Stimulated activated CD4-positive, alpha-beta T cell treated with anti-CD3 and anti-CD28 coated beads, TNF-alpha, amount 100 ng/mL, for 24 hours (primary cell): ENCODE measurements at places on chromosomes 6 and 20.

- DNase-seq = no peak
Observed at GRCh38 chr6:33909737-33910136, 105.9 kb upstream of the MLN start.

DNA sequence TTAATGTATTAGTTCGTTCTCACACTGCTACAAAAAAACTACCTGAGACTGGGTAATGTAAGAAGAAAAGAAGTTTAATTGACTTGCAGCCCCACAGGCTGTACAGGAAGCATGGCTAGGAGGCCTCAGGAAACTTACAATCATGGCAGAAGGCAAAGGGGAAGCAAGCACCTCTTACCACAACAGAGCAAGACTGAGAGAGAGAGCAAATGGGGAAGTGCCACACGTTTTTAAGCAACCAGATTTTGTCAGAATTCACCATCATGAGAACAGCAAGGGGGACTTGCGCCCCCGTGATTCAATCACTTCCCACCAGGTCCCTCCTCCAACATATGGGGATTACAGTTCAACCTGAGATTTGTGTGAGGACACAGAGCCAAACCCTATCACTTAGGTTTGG, 70.8 kb upstream of the SRSF6 start:
- no peak for DNase-seq

GRCh38 chr6:41655646-41656001, 17.4 kb downstream of the MDFI start:
- no peak for DNase-seq

GRCh38 chr6:162922563-162923166, 194.9 kb downstream of the PACRG start:
- DNase-seq = no peak

DNA sequence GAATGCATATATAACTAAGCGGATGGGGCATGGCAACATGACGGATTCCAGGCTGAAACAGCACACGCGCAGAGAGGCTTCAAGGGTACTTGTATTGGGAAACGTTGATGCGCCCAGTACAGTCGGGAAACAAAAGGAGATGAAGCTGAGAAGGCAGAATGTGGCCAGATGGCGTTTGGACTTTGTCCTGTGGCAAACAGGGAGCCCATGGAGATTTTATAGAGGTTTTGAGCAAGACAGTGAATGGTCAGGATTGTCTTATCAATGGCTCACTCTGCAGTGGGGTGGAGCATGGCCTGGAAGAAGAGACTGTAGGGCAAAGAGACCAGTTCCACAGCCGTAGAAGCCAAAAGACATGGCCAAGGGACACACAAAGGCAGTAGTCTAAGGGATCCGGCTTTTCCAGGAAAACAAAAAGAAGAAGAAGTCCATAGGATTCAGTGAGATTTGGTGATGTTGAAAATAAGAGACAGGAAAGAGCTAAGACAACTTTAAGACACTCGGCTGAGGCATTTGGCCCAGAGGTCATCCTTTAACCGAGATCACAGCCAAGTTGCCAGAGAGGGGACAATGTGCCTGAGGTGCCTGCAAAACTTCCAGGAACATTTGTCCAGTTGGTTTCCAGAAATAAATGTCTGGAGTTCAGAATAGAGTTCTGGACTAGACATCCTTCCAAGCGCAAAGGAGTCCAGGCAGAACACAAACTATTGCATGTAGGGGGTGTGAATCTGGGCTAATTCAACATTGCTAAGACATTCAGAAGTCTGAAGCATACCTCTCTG, 123.0 kb upstream of the RREB1 start:
- no peak for DNase-seq

DNA sequence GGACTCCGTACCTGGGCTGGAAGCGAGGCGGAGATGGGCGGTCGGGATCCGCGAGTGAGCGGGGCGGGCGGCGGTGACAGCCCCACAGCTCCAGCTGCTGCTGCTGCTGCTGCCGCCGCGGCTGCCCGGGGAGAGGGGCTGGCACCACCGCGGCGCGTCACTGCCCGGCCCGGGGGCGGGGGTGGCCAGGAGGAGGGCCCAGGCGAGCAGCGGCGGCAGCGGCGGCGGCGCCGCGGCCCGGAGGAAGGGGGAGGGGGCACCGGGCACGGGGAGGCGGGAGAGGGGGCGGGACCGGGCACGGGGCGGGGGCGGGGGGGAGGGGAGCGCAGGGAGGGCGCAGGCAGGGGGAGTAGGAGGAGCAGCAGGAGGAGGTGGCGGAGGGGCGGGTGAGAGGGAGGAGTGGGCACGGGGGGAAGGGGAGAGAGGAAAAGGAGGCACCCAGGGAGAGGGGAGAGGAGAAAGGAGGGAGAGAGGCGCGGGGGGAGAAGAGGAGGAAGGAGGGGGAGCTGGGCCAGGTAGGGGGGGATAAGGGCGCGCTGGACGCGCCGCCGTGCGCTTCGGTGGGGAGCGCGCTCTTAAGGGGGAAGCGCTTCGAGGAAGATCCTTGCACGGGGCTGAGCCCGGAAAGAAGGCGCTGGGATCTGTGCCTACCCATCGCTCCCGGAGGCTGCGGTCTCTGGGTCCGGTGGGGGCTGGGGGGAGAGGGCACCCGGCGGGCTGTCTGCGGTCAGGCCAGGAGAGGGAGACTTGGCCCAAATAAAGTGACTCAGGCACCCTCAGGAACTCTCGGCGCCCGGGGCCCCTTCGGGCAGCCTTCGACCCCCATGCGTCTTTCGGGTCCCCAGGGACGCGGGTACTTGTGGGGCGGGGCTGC, 101.5 kb downstream of the NOL4L start:
- DNase-seq = peak; percentile 57

GRCh38 chr6:5701174-5701573, 305.6 kb downstream of the NRN1 start:
- DNase-seq = no peak

GRCh38 chr6:29451471-29452193, 5.2 kb downstream of the OR11A1 start:
- no peak for DNase-seq

GRCh38 chr6:2969549-2969948, 1.8 kb downstream of the SERPINB6 start:
- no peak for DNase-seq

GRCh38 chr6:100057941-100058340, 63.9 kb upstream of the MCHR2 start:
- DNase-seq = no peak

GRCh38 chr6:7848229-7848628, 62.4 kb downstream of the TXNDC5 start:
- no peak for DNase-seq

DNA sequence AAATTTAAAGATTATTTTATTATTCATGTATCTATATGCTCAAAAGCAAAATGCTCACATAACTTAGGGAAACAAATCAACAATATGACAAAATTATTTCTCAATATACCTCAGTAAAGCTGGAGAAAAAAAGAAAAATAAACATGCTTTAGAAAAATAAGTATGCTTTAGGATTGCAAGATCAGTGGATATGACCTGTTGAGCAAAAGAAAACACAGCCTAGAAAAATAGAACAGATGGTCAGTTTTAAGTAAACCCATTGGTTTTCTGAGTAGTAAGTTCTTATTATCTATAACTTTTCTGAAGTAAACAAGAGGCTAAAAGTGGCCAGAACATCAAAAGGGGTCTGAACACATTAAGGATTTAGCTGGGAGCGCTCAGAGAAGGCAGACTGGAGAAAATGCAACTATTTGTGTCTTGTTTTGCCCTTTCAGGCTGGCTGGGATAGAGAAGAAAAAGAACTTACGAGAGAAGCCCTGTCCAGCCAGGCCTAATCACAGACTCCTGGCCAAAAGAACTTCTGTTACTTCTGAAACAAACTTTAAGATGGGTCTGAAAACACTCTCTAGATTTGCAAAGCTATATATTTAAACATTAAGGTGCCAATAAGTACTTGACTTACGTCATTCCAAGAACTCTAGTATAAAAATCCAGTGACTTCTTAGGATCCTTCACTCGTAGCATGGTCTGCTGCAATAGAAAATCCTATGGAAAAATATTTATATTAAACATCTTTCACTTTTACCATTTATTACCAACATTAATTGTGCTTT, 16.5 kb downstream of the GLO1 start:
- no peak for DNase-seq

DNA sequence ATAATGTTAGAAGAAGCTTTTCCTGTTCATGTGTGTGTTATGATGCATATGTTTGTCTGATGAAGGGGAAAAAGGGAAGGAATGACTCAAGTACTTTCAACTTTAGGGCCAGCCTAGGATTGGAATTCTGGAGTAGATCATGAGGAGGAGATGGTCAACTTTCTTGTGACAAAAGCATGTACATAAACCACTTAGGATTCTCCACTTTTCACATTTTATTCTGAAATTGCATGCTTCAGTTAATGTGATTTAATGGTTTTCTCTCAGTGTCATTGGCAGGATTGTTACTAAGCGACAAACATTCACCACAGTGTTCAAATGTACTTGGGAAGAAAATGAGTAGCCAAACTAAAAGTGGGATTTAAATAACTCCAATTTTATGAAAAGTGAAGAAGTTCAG, 80.1 kb downstream of the UTRN start:
- no peak for DNase-seq

DNA sequence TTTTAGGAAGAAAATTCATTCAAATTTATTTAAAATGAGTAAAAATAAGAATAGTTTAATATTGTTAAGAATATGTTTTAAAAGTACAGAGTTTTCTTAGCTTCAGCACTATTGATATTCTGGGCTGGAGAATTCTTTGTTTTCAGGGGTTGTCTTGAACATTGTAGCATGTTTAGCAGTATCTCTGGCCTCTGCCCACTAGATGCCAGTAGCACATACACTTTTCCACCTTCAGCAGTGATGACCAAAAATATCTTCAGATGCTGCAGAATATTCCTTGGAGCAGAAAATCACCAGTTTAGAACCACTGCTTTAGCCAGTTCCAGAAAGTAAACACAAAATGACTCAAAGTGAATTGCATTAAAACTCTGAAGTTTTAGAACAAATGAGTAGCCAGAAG, 19.4 kb upstream of the SDHAF4 start:
- DNase-seq = no peak

- DNase-seq = no peak
Observed at GRCh38 chr6:44315951-44316350, 2.8 kb upstream of the AARS2 start.

DNA sequence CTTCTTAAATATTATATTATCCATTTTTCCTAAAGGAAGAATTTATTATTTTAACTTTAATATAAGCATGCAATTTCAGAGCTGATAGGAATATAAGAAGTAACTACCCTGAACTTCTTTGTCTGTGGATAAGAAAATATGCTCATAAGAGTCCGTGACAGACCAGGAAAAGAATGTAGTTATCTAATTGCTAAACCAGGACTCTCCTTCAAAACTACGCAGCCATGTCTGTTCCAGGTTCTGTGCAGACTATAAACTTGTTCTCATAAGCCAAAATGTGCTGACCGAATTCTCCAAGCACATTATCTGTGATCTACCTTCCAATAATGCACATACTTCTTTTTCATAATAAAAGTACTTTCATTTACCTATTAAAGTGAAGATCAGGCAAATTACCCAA, 116.5 kb downstream of the TRDN start:
- no peak for DNase-seq

DNA sequence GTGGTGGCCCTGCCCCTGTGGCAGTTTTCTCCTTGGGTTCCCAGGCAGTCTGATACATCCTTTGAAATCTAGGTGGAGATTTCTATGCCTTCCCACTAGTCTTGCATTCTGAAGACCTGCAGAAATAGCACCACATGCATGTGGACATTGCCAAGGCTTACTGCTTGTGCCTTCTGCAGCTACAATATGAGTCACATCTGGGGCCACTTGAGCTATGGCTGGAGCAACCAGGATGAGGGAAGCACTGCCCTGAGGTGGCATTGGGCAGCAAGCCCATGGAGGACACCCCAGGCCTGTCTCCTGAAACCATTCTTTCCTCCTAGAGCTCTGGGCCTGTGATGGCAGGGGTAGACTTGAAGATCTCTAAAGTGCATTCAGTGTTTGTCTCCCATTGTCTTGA, 15.7 kb upstream of the HLA-DQB2 start:
- DNase-seq = no peak

GRCh38 chr6:104682722-104683643, 176.7 kb downstream of the HACE1 start:
- peak; percentile 58 for DNase-seq

DNA sequence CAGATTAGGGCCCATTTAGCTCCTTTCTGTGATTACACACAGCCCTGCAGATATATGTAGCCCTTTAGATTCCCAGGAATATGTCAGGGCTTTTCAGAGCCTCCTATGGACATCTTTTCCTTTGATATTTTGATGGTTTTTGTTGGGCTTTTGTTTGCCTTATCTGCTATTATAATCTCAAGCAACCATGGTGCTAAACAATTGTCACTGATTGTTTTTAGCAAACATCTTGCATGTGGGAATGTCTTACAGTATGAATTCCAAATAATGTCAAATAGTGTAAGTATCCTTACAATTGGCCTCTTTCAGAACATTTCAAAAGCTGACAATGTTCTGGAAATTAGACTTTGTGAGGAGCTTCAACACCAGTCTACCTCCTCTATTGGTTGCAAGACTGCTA, 333.6 kb upstream of the OPRM1 start:
- DNase-seq = no peak

DNA sequence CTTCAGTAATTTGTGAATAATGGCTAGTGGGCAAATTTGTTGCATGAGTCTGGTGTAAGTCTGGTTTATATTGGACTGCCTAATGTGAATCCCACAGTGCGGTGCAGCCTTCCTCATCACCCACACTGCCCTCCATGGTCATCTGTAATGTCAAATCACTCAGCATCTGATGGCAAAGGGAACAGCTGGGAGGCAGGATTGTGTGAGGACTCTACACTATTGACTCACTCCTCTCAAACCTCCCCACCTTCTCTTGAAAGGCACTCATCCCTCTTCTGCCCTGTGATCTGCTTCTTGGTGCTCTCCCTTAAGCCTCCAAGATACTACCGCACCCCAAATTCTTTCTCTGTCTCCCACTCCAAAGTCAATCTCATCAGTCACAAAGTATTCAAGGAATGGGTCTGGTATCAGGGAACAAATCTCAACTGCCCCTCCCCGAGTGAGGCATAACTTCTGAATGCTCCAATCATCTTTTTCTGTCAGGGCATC, 146.0 kb upstream of the BEND6 start:
- no peak for DNase-seq

DNA sequence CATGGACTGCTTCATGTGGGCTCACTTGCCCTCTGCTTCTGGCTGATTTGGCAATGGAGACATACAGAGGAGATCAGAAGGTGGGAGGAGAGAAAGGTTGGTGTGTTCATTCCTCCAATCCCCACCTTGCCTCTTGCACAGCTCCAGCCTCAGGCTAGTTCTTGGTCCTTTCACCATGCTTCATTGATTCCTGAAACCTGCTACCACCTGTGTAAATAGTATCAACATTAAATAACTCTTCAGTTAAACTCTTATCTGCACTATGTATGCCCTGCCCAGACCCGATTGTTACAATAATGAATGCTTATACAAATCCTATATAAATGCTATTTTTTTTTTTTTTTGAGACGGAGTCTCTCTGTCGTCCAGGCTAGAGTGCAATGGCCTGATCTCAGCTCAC, 174.5 kb downstream of the CD83 start:
- no peak for DNase-seq
